ENCODE measurements at places on chromosomes 16 and 17.
A peak's percentile ranks its signal among the peaks of the same experiment; 100 is the strongest.

DNA sequence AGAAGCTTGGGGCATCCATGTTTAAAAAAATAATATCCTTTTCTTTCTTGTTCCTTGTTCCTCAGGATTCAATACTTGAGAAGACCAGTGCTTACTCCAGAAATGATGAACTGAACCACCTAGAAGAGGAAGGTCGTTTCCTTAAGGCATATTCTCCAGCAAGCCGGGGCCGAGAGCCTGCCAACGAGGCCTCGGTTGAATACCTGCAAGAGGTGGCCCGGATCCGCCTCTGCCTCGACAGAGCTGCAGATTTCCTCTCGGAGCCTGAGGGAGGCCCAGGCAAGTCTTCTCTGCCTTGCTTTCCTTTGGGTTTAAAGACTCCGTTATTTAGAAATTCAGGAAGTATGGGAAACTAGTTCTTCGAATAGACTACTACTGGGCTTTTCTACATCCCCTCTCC lies 42.5 kb upstream of the ENDOV start:
- no peak for DNase-seq

GRCh38 chr17:29433541-29433940 lies 43.4 kb downstream of the TAOK1 start:
- no peak for DNase-seq

- DNase-seq: peak; percentile 48
Observed at GRCh38 chr16:2983706-2984136, 3.5 kb upstream of the PKMYT1 start.

- DNase-seq: no peak
Observed at GRCh38 chr17:76855105-76855504, 13.1 kb upstream of the MGAT5B start.

DNA sequence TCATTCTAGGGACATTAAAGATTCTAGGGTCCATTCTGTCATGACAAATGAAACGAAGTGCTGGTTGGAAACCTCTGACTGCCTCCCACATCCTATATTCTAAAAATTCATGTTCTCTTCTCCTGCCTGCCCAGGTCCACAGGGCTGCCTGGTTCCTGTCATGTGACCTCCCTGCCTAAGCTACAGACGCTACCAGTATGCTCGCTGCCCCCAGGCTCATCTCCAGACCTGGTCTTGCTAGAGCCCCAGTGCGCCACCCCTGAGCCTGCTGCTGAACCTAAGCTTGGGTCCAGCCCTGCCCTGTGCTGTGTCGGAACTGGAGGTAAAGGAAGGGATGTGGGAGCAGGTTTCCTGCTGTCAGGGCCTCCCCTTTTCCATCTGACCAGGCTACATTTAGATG lies 231.6 kb upstream of the CDH5 start:
- DNase-seq: no peak

GRCh38 chr17:42132941-42133340 lies 10.3 kb downstream of the HSPB9 start:
- DNase-seq: peak; percentile 76

GRCh38 chr17:77274096-77274845 lies 133.5 kb downstream of the SEC14L1 start:
- DNase-seq: no peak

DNA sequence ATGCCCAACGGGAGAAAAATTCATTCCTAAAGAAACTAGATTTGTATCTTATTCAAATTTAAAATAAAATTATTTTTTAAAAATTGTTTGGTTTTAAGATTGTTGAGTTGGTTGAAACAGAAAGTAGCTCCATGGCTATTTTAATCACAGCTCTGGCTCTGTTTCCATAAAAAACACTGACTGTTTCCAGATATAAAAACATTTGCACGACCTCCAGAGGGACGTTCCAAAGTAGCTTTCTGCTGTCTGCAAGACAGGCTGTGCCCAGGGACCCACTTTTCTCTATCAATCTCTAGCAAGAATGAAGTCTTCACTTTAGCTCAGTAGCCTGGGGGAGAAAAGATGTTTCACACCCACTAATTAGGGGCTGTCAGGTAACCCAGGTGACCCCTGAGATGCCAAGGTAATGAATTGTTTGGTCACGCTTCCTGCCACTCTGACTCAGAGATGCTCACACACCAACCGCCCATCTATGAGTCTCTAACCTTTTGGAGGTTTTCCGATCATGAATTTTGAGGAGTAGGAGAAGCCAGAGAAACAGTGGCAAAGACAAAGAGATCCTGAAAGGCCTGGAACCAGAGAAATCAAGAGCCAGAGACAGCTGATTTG lies 220.1 kb upstream of the SOX9 start:
- no peak for DNase-seq

- DNase-seq: no peak
Observed at GRCh38 chr16:12501707-12502457, 301.8 kb downstream of the CPPED1 start.

DNA sequence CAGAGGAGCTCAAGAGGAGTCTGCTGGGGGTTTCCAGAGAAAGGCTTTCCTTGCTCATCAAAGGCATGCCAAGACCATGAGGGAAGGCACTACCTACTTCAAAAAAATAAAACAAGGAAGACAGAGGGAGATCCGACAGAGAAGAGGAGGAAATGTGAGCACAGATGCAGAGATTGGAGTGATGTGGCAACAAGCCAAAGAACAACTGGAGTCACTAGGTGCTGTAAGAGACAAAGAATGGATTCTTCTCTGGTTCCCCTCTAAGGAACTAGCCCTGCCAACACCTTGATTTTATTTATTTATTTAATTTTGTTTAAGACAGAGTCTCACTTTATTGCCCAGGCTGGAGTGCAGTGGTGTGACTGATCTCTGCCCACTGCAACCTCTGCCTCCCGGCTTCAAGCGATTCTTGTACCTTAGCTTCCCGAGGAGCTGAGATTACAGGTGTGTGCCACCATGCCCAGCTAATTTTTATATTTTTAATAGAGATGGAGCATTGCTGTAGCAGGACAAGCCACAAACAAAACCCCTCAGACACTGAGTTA lies 13.8 kb upstream of the ACSF2 start:
- no peak for DNase-seq

DNA sequence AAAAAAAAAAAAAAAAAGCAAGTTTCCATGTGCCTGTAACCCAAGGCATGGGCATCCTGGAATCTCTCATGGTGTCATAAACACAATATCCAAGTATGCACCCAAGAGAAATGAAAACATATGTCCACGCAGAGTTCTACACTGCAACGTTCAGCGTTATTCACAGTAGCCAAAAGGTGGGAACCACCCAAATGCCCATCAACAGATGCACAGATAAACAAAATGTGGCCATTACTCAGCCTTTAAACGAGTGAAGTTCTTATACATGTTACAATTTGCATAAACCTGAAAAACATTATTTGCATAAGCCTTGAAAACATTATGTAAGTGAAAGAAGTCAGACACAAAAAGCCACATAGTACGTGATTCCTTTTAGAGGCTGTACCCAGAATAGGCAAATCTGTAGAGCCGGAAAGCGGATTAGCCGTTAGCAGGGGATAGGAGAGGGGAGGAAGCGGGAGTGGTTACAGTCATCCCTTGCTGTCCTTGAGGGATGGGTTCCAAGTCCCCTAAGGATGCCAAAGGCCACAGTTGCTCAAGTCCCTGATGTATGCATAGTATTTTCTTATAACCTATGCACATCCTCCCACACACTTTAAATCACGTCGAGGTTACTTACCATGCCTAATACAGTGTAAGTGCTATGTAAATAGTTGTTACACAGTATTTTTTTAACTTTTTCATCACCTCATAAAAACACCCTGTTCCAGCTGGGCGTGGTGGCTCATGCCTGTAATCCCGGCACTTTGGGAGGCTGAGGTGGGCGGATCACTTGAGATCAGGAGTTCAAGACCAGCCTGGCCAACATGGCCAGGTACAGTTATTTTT lies 47.3 kb upstream of the DNAH17 start:
- DNase-seq: no peak

GRCh38 chr17:81517339-81518112 lies 4.9 kb upstream of the ACTG1 start:
- no peak for DNase-seq

- DNase-seq: no peak
Observed at GRCh38 chr16:89924297-89924924, 1.3 kb downstream of the TUBB3 start.

GRCh38 chr16:89357055-89357816 lies 133.1 kb downstream of the ANKRD11 start:
- no peak for DNase-seq

DNA sequence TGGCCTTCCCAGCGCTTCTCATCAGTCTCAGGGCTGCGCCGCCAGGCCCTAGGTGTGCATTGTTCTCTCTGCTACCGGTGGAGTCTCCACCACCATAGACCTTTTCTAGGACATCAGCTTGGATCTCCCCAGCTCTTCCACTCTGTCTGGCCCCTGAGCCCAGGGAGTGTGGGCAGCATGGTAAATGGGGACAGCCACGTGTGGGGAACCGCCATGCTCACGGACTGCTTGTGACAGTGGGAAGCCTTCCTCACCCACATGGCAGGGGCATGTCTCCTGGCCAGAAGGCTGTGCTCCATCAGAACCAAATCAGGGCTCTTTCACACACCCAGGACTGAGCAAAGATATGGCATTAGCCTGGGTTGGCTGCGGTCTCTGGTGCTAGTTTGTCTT lies 51.3 kb downstream of the TNFRSF13B start:
- DNase-seq: no peak

DNA sequence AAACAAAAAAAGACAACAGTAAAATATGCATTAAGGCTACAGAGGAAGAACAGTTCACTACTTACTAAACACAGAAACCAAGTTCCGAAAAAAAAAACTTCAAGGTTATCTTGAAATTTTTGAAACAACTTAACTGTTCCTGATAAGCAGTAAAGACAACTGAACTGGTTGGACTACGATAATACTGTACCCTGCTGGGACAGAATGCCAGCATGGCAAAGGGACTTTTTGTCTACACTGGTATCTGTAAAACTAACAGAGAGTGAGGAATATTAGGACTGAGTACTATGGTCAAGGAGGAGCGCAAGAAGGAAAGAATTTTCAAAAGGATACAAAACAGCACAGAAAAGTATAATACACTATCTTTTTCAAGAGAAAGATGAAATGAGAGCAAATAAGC lies 19.8 kb downstream of the SETD6 start:
- DNase-seq: no peak

- DNase-seq: no peak
Observed at GRCh38 chr17:1813088-1813487, 16.6 kb downstream of the SMYD4 start.

- no peak for DNase-seq
Observed at GRCh38 chr17:37662353-37662752, 19.1 kb upstream of the DDX52 start.

DNA sequence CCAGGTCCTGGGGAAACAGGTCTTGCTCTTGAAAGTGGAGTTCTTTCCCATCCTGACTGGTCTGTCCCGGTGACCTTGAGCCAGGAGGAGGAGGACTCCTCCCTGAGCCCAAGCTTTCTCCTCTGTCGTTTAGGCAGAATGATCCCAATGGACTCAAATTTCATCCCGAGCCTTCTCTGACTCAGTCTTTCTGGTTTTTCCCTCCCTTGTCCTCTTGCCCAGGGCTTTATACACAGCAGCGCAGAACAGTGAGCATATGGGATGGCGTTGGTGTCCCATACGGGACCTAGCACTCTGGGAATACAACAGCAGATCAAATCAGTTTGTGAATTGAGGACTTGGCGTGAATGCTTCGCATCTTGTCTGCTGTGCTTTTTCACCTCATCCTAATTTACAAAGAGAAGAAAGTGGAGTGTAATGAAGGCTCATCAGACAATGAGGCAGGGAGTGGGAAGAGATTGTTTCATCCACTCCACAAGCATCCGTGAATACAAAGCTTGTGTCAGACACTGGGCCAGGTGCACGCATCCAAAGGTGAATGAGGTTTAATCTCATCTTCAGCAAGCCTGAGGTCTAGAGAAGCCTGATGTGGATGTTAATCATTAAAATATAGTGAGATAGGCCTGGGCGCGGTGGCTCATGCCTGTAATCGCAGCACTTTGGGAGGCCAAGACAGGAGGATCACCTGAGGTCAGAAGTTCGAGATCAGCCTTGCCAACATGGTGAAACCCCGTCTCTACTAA lies 1.1 kb upstream of the XYLT1 start:
- peak; percentile 15 for DNase-seq

GRCh38 chr17:40862985-40863733 lies 3.9 kb downstream of the KRT12 start:
- no peak for DNase-seq

GRCh38 chr17:75778861-75779249 lies 5.8 kb upstream of the UNK start:
- no peak for DNase-seq

DNA sequence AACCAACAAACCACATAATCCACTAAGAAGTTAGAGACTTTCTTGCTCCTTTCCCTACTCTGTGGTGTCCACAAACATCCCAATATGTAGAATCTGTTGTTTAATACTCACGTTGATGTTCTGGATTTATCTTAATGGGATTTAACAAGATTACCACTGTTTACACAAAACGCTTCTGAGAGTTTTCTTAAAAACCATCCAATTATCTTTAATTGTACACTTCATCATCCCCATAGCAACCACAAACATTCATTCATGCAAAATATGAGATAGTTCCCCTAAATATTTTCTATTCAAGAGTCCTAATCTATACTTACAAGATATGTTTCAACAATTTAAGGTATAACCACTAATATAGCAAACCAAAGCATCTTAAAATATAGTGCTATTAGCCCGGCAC lies 76.5 kb upstream of the CLEC18B start:
- no peak for DNase-seq

GRCh38 chr16:88773812-88774291 lies 11.2 kb downstream of the PIEZO1 start:
- DNase-seq: no peak

GRCh38 chr16:17845031-17845430 lies 374.3 kb upstream of the XYLT1 start:
- no peak for DNase-seq

DNA sequence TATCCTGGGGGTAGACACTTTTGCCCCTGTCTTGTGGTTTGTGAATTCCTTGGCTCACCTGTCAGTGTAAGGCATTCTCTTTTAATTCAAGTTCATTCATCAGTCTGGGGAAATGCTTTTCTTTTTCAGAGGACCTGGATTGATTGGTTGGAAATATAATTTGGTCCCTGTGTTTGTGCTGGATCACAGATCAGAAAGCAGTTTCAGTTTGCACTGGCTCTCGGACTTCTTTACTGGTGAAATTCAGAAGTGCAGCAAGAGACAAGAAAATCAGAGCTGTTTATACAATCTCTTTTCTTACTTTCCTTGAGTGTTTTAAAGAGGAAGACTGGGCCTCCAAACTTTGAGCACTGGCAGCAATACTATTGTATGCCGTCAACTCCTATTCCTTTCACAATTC lies 161.8 kb upstream of the KCNJ16 start:
- no peak for DNase-seq

DNA sequence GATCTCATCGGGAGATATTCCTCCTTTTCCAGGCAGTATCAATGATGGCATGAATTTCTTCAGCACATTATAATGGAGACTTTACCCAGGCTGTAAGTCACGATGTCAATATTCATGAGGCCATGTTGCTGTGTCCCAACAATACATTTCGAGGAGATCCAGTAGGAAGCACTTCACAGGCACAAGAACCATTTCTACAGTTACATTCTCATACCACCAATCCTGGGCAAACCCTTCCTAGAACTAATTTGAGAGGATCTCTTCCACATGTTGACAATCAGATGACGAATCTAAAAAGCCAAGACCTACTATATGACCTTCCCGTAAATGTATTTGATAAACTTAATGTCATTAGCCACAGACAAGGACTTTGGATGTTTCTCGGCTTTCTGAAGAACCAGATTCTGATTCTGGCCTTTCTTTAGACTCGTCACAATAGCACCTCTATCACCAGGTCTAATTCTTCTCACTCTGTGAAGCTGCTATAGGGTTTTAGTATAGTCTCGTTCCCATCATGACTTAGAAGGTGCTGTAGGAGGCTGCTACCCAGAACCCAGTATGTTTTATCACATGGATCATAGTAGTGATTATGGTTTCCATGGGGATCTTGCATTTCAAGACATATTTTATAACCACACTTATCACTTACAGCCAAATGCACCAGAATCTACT lies 40.2 kb downstream of the C16orf87 start:
- no peak for DNase-seq

Measured in astrocyte of the cerebellum (primary cell).